Stimulated activated CD4-positive, alpha-beta T cell treated with anti-CD3 and anti-CD28 coated beads, Interleukin-15, amount 100 ng/mL, for 1 hour (primary cell): ENCODE measurements at places on chromosomes 4 and X.

GRCh38 chrX:134688839-134689238, 30.6 kb upstream of the PLAC1 start:
- no peak for DNase-seq

GRCh38 chrX:7614616-7615015, 228.4 kb upstream of the VCX start:
- DNase-seq, result no peak

DNA sequence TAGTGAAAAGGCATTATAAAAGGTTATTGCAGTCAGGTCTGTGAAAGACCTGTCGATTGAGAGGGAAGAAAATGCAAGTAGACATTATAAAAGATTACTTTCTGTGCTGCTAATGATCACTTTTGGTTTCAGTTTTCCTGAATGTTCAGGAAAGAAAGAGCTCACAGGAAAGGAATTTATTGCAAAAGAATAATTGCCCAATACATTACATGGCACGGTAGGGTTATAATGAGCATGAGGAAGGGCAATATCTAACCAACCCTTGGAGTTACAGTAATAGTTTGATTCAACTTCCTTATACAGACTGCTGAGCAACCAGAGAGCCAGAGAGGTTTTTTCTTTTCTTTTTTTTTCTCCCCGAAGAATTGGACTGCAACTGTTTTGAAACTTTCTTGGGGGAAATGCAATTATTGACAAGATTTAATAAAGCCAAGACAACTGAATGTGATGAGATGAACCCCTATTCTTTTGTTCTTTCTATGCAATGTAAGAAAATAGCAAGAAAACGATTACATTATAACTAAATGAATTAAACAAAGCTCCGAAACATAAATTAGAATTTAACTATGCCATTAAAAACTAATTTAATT, 247.0 kb downstream of the C4orf33 start:
- no peak for DNase-seq

DNA sequence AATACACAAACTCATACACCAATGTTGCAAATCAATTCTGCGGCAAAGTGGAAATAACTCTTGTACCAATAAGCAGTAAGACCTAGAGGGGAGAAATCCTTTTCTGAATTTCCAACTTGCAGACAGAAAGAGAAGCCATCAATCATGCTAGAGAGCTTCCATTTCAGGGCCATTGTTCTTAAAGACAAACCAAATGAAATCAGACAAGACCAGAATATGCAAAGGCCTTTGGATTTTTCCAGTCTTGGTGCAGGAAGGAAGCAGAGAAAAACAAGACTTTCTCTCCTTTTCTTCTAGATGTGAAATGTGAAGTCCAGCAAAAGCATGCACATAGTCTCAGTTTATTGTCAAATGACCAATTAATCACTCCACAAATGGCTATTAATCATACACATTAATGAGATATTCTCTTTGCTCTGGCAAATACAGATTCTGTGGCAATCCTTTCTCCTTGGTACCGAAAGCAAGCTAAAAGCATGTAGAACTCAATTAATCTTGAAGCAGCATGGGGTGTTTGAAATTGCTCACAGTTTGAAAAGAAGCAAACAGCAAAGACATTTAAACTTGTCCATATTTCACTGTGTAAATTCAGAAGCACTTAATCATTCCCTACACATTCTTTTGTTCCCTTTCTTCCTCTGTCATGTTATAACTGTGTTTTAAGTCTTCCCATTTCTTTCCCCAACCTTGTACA, 466.1 kb downstream of the GPAT3 start:
- no peak for DNase-seq

- no peak for DNase-seq
Observed at GRCh38 chrX:148417934-148418333, 82.5 kb upstream of the AFF2 start.

GRCh38 chrX:2317527-2318055, 183.2 kb downstream of the DHRSX start:
- no peak for DNase-seq

- no peak for DNase-seq
Observed at GRCh38 chr4:153062652-153063168, 126.6 kb downstream of the FHDC1 start.

DNA sequence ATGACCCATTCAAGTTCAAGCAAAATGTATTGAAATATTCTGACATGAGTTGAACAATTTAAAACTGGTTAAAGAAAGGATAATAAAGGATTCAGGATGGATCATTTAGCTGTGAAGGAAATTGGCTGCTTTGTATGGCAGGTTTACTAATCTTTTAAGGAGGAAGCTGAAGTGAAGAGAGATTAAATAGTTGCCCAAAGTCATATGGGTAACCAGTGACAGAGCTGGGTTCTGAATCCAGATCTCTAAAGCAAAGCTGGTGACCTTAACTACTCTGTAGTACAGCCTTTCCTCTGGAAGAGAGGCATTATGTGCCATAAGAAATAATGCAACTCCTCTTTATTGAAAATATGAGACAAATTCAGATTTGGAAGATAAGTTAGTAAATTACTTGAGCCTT, 22.8 kb downstream of the FHIP1A start:
- DNase-seq, result no peak

DNA sequence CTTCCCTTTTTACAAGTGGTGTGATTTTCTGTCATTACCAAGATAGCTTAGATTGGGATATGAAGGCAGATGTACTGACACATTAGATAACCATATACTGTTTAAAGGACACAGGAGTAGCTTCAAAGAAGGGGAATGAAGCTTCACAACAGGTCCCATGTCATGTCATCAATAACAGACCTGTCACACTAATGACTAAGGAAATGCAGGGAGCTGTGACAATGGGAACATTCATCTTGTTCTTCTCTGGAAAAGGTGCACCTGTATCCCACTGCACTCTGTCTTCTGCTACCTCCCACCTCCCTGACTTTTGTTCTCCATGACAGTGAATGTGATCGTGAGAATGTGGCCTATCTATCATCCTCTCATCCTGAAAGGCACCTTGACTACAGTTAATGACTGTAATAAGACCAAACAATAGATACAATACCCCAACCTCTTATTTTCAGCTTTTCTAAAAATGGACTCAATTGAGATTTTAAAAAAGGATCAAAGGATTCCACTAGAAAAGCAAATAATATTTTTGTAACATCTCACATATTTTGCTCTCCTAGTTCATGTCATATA, 472.5 kb downstream of the STPG2 start:
- no peak for DNase-seq

- no peak for DNase-seq
Observed at GRCh38 chr4:41709844-41710481, 38.6 kb downstream of the PHOX2B start.

DNA sequence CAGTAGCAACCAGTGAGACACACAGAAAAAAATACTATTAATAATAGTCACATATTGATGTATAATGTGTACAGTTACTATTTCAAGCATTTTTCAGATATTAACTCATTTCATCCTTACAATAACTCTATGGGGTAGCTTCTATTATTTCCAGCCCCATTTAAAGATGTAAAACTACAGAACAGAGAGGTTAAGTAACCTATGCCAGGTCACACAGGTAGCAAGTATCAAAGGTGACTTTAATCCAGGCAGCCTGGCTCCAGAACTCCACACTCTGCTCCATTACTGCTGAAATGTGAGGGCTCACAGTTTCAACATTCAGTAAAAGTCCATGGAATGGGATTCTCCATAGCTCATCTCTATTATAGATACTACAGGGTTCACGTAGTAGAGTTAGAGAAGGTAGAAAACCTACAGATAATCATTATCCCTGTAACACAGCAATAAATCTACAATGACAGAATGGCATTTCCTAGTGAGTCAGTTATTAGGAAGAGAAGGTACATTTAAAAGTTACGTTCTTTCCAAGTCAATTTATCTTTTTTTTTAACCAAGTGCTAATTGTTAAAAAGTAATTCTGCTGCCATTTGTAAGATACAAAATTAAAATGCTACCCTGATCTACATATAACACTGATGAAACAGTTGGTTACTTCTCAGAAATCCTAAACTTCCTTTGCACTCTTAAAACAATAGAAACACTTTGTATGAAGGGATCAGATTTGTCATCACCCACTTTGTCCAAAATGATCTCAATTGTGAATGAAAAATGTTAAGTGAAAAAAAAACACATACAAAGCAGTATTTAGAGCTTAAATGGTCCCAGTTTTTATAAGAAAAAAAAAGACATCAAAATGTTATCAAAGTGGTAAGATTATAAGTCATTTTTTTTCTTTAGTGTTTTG, 18.7 kb downstream of the RELL1 start:
- no peak for DNase-seq

- no peak for DNase-seq
Observed at GRCh38 chr4:69584135-69584534, 55.3 kb downstream of the UGT2A2 start.

- no peak for DNase-seq
Observed at GRCh38 chrX:40009462-40009851, 88.3 kb downstream of the BCOR start.

GRCh38 chr4:109191216-109191615, 111.2 kb downstream of the COL25A1 start:
- no peak for DNase-seq

DNA sequence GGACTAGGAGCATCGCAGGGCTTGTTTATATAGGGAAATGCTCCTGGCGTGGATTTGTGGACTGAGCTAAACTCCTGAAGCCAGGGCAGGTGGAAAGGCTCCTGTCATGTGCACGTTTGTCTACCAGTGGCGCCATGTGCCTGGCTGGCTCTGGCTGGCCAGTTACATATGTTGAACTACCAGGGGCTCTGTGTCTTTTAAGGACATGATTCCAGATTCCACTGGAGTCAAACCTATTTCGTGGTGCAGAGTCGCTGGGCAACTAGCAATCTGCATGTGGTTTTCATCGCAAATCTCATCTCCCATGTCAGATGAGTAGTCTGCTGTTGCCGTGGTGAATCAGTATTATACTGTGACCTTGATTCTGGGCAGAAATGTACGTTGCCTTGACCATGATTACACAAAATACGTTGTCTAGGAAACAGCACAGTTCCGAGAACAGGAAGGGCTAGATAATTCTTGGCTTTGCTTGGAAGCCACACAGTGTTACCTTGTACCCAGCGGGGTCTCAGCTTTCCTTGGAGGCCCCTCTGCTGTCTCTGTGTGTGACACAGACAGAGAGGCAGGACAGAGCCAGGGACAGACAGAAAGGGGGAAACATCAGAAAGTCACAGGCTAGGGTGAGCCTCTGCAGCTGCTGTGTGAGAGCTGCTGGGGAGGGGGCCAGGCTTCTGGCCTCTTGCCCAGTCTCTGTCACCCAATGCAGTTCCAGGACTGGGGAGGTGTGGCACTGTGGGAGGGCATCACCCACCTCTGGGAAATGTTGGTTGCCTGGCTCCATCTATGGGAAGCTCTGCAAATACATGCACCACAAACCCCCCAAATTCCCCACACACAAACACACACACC, 19.2 kb downstream of the PNMA6E start:
- no peak for DNase-seq

GRCh38 chrX:1609762-1610161, 5.1 kb upstream of the ASMT start:
- DNase-seq, result no peak

DNA sequence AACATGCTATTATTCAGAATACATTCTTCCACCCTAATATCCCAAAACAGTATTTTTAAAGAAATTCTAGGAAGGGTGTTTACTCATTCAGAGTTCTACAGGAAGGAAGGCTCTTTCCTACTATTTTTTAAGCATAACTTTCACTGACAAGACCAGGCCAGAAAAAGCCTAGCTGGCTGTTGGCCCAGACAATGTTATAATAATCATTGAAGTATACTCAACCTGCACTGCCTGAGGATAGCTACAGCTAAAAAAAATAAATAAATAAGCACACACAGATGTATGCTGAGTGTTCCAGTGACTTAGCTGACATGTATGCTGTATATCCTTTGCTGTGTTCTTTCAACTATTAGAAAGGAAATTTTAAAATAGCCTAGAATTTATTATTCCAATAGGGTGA, 145.8 kb upstream of the SPRY1 start:
- no peak for DNase-seq

- no peak for DNase-seq
Observed at GRCh38 chrX:135324463-135324862, 15.2 kb downstream of the ETDC start.

GRCh38 chrX:13661735-13662288, 8.9 kb downstream of the TCEANC start:
- DNase-seq, result no peak

DNA sequence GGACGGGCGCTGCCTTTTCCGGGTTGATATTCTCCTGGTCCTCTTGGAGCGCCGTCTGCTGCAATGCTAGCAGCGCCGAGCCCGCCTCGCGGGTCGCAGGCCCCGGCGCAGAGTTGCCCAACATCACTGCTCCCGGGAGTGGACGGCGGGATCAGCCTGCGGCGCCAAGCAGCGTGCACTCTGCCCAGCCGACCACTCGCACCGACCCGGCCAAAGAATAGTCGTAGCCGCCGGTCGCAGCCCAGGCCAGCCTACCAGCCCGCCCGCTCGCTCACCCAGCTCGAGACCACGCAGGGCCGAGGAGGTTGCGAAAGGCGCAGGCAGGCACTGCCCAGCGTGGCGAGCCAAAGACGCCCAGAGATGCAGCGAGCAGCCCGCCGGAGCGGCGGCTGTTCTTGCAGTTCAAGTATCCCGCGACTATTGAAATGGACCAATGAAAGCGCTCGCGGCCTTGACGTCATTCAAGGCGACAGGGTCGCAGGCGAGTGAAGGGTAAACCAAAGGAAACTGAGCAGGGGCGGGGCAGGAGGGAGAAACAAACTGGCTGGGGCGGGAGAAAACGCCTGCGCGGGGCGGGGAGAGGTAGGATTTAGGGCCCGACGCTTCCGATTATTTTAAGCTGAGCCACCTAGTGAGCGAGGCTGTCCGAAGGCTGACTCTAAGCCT, at the start of gene CCNA2:
CCNA2 (minus strand) TSS at position 379 of the 666 bp plus-strand sequence; CDS start at position 124, 255 bp downstream.
- DNase-seq, result peak; percentile 89

DNA sequence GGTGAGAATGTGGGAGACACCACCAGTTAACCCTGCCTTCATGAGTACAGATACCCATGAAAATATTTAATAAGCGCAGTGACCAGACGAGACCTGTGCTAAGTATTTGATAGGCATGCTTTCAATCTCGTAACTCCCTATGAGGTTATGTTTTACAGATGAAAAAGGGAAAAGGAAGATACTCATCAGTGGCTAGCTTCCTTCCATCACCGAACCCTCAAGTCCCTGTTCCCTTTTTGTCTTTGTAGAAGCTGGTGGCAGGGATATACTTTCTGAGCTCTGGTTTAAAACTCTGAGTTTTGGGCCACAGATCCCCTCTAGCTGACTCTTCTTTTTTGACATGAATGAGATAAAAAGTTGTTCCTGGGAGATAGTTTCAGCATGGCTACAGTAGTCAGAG, 26.3 kb downstream of the AFF1 start:
- DNase-seq, result no peak

- no peak for DNase-seq
Observed at GRCh38 chrX:130578906-130579305, 177.1 kb downstream of the RBMX2 start.

GRCh38 chrX:17377091-17377717, 2.2 kb downstream of the NHS start:
- no peak for DNase-seq

DNA sequence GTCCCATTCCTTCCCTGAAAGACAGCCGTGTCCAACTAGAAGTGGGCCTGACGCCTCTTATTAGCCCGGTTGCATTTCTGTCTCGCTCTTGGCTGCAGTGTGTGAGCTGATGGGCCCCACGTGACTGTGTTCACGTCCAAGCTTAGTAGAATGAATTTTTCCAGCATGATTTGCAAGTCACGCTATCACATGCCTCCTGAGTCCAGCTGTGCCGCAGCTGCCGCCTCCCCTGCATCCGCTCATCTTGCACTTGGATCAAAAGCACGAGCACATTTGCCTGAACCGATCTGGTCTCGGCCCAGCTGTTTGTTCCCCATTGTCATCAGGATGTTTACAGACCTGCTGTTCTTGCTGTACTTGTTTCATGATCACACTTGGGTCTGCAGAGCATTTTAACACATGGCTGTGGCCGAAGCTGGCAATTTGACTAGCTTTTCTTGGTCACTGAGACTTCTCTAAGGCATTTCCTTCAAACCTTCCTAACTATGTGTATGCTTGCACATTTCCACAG, 126.5 kb downstream of the KIT start:
- DNase-seq, result no peak
